Placental epithelial cell (primary cell): ENCODE measurements at places on chromosomes 5 and 9. TPM values are rescaled to one million over a fixed set of nuclear protein-coding genes. Genes with fewer than 3 reads are reported as not detected.

Gene NEUROG1
- not detected in 2 replicates for total RNA-seq

Gene SUSD1
- 18.1 and 19.3 TPM in 2 replicates for total RNA-seq

Gene PIP5KL1
- 8.6 and 15.3 TPM in 2 replicates for total RNA-seq

Gene DOK3
- total RNA-seq, result 1.4 and 3.5 TPM in 2 replicates

Gene CBY3
- total RNA-seq, result 0.39 TPM in 1 of 2 replicates, not detected in the other

Gene ABCA1
- total RNA-seq, result 62.8 and 73.0 TPM in 2 replicates

Gene SLIT3
- 3.9 and 15.7 TPM in 2 replicates for total RNA-seq

Gene FOXD4L3
- total RNA-seq, result 0.39 and 0.43 TPM in 2 replicates

Gene PCDHA2
- under 0.01 TPM in 1 of 2 replicates, not detected in the other for total RNA-seq

Gene PTPRD
- 44.0 and 88.3 TPM in 2 replicates for total RNA-seq

Gene SEMA6A
- under 0.01 and 0.39 TPM in 2 replicates for total RNA-seq

Gene PCDHGC4
- 0.54 and 2.4 TPM in 2 replicates for total RNA-seq

Gene SPATA9
- total RNA-seq, result 0.22 and 2.0 TPM in 2 replicates

Gene HAVCR2
- total RNA-seq, result 0.22 and 0.79 TPM in 2 replicates

Gene OR1J1
- not detected in 2 replicates for total RNA-seq

Gene LCN10
- total RNA-seq, result not detected in 2 replicates
